ENCODE measurements at places on chromosomes 1 and 21. TPM values are rescaled to one million over a fixed set of nuclear protein-coding genes. Genes with fewer than 3 reads are reported as not detected.

The CR1L gene
- not detected for total RNA-seq

The ELF3 gene
- 1.1 TPM for total RNA-seq

- H3K4me3 ChIP-seq, result no peak overlapping the region
- H3K27me3 ChIP-seq, result no peaks in the 10 kb centered on the region
- H3K4me1 ChIP-seq, result no peaks in the 10 kb centered on the region
- no peak for DNase-seq
- no peaks in the 10 kb centered on the region for H3K36me3 ChIP-seq
- H3K27ac ChIP-seq, result no peak overlapping the region
These were observed 6.9 kb downstream of the ANKRD35 start for GRCh38 chr1:145878724-145879123.

DNA sequence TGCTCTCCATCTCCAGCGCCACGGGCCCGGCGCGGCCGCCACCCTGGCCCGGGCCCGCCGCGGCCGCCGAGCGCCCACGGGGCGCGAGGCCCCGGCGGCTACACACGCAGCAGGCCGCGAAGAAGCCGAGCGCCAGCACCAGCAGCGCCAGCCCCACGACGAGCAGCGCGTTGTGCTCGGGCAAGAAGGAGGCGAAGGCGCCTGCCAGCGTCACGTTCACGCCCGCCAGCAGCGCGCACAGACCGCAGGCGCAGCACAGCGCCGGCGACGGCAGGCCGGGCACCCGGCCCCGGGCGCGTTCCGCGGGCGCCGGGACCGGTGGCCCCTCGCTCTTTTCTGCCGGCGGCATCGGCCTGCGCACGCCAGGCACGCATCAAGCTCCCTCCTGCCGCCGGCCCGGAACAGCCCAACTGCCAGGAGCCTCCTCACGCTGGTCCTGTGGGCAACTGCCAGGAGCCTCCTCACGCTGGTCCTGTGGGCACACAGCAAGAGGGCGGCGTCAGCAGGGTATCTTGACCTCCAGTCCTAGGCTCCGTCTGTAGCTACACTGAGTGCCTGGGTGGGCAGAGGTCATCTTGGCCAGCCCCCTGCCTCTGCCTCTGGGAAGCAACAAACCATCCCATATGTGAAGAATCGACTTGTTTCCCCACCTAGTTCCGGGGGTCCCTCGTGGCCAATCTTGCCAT lies 18.1 kb downstream of the KNCN start:
- no peaks in the 10 kb centered on the region for H3K4me1 ChIP-seq
- no peak overlapping the region for H3K27ac ChIP-seq
- H3K36me3 ChIP-seq, result no peaks in the 10 kb centered on the region
- H3K27me3 ChIP-seq, result peaks cover 5% of the 10 kb centered on the region
- no peak overlapping the region for H3K4me3 ChIP-seq
- DNase-seq, result no peak

- no peak overlapping the region for H3K4me3 ChIP-seq
- no peak for DNase-seq
These were observed 34.0 kb upstream of the BEND5 start for GRCh38 chr1:48810740-48811139.

DNA sequence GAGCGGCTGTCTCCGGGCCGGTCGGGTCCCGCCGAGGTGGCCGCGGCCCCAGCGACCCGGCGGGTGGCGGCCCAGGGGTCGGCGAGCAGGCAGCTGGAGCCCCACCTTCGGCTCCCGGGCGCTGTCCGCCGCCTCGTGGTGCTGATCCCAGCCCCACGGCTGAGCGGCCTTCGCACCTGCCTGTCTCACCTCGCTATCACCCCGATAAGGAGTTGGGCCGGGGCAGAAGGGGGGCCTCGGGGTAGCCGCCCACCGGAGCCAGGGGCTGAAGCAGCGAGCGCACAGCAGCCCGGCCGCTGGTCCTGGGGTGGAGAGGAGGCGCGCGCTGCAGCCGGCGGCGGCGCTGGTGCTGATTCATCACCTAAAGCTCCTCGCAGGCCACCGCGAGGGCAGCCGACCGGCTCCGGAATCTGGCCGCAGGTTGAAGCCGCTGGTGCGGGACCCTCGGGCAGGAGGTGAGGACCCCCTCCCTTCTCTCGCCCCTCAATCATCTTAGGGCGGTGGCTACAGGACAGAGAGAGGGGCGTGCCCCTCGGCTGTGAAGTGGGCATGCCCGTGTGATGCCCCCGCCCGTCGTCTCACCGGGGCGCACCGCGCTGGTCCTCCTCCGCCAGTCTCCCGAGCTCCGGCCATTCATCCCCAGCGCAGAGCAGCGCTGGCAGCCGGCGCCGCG lies 575 bp downstream of the TRIM67 start:
- peaks cover 14% of the 10 kb centered on the region for H3K27me3 ChIP-seq
- no peaks in the 10 kb centered on the region for H3K36me3 ChIP-seq
- H3K4me3 ChIP-seq, result no peak overlapping the region
- DNase-seq, result no peak
- no peaks in the 10 kb centered on the region for H3K4me1 ChIP-seq

Data from GM12878 (cell line).